ENCODE measurements at places on chromosomes 1 and 21.

- no peak for DNase-seq
These were observed 7.5 kb downstream of the HPCAL4 start for GRCh38 chr1:39683591-39684312.

DNA sequence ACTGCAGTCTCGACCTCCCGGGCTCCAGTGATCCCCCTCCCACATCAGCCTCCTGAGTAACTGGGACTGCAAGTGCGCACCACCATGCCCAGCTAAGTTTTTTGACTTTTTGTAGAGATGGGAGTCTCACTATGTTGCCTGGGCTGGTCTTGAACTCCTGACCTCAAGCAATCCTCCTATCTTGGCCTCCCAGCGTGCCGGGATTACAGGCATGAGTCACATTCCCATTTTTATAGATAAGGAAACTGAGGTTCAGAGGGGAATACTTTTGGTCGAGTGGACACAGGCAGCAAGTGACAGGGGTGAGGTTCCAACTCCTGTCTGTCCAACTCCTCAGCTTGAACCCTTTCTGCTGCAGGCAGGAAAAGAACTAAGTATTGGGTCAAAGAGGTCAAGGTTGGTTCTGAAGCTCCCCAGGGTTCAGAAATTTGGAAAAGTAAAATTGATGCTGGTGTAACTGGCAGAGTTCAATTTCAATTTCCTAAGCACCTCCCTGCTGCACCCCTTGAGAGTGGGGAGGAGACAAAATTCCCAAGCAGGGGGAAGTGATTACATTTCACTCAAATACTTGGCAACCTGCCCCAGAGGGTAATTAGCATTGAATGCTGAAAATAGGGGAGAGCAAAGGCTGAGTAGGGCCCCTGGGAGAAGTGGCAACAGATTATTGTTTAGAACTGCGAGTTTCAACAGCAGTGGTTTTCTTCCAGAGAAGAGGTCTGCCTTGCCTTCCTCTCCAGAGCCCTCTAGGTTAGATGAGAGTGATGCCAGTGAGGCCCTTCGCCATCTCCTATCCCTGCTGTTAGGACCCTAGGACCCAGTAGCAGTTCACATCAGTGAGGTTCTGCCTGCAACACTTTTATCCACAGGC is 17.5 kb upstream of the ALPL start:
- peak; percentile 41 for DNase-seq

DNA sequence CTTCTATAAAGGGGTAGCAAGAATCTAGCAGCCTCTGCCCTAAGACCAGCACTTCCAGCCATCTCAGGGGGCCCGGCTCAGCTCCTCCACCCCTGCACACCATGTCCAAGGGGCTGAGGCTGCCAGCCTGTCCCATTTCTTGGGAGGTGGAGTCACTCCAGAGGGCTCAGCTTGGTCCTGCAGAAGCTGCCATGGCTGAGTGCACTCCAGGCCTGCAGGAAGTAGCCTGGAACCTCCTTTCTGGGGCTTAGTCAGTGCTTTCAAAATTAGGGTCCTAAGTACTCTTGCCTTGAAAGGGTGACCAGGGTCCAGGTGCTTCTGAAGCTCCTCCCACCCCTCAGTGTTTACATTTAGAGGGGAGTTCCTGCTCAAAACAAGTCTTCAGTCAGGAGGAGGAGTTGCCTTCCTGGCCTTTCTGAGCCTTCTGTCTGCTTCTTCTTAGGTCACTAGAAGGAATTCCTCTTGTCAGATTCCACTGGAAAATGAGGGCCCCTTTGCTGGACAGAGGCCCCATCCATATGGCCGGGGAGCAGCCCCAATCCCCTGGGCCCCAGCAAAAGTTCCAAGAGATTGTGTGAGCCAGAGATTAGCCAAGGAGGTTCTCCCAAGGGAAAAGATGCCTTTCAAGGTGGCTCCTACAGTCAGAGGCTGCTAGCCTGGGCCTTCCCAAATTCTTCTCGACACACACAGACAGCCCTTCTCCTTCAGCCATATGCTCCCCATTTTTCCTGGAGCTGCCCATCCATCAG is 128.1 kb upstream of the VAMP3 start:
- DNase-seq = peak; percentile 13

GRCh38 chr21:35106246-35106835 is 57.2 kb upstream of the RUNX1 start:
- no peak for DNase-seq

GRCh38 chr1:68954841-68955240 is 458.0 kb upstream of the DEPDC1 start:
- no peak for DNase-seq

DNA sequence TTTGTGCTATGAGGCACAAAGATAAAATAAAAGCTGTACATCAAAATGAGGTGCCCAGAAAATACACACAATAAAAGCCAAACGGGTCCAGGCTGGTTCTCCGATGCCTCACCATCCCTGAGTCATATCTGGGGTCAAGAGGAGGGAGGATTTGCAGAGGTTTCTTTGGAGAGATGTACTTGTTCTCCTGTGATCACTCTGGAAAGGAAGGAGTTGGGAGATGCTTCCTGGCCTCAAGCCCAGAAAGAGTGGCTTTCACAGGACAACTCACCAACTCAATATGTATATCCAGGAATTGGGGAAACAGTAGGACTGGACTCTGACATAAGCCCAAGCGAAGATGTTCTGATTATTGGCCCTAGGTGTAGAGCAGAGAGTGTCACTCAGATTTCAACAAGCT is 51.9 kb downstream of the DIPK1A start:
- DNase-seq = no peak

DNA sequence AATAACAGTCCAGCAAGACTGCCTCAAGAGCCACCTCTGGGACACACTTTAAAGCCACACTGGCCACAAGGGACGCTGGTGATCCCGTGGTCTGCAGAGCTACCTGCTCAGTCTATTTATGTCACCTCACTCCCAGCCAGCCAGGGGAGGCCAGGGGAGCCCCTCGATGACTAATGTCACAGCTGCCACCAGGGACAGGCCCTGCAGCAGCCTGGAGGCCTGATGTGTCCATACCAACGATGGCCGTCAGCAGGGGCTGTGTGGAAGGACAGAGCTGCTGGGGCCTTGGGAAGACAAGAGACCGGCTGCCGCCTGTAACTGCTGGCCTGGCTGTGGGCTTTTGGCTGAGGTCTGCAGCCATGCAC is 71.0 kb downstream of the SIK1 start:
- no peak for DNase-seq

- DNase-seq = no peak
These were observed 9.0 kb upstream of the ABCG1 start for GRCh38 chr21:42209801-42210479.

- DNase-seq = peak; percentile 33
These were observed 47.1 kb downstream of the TCP10L start for GRCh38 chr21:32538147-32538792.

DNA sequence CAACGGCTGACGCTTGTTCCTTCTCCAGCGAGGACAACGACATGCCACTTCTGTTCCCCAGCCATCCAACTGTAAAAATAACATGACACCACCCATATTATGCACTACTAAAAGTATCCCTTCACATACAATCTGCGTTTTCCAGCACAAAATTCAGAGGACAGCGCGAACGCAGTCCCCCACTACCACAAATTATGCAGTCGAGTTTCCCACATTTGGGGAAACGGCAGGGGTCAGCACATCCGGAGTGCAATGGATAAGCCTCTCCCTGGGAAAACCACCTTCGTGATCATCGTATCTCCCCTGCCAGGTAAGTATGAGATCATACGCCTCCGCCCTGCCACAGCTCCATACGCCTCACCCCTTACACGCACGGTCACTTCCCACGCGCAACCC is 120.9 kb downstream of the PPIAL4G start:
- peak; percentile 57 for DNase-seq

GRCh38 chr1:183096894-183097293 is 73.7 kb downstream of the LAMC1 start:
- DNase-seq = peak; percentile 40

GRCh38 chr1:155079487-155080311 is 1.1 kb downstream of the EFNA3 start:
- DNase-seq = no peak

- peak; percentile 52 for DNase-seq
These were observed 20.8 kb upstream of the GBP1 start for GRCh38 chr1:89085781-89086180.

DNA sequence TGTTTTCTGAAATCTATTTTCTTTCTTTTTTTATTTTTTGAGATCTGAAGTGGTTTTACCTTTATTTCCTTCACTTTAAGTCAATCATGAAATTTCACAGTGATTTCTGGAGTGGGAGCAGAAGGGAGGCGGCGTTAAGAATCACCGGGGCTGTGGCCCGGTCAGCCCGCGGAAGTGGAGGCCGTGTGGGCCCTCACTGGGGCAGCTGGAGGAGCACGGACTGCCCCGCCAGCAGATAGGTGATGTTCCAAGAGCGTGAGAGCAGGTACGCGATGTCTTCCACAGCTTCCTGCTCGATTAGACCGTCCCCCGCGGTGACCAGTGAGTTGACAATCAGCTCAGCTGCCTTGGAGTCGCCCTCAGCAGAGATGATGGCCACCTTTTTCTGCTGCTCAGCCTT is 10.6 kb upstream of the TP53BP2 start:
- no peak for DNase-seq

- no peak for DNase-seq
These were observed 31.9 kb downstream of the PDC start for GRCh38 chr1:186429017-186429416.

DNA sequence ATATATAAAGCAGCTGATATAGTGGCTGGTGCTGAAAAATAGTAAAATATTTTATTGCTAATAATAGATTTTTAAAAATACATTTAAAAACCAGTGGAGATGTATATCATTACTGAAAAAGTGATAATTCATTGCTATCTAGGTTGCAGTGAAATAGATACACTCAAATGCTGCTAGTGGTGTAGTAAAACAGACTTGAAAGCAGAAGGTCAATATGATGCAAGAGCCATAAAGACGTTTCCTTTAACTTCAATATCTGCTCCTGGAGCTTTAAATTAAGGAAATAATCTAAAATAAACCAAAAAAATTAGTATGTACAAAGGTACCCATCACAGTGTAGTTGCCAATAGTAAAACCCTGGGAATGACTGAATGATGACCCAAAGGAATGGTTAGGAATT is 26.2 kb downstream of the RHEX start:
- no peak for DNase-seq

- DNase-seq = no peak
These were observed 34.5 kb downstream of the ERO1B start for GRCh38 chr1:236247286-236247685.

- DNase-seq = no peak
These were observed 11.5 kb downstream of the OTUD3 start for GRCh38 chr1:19893687-19894086.

DNA sequence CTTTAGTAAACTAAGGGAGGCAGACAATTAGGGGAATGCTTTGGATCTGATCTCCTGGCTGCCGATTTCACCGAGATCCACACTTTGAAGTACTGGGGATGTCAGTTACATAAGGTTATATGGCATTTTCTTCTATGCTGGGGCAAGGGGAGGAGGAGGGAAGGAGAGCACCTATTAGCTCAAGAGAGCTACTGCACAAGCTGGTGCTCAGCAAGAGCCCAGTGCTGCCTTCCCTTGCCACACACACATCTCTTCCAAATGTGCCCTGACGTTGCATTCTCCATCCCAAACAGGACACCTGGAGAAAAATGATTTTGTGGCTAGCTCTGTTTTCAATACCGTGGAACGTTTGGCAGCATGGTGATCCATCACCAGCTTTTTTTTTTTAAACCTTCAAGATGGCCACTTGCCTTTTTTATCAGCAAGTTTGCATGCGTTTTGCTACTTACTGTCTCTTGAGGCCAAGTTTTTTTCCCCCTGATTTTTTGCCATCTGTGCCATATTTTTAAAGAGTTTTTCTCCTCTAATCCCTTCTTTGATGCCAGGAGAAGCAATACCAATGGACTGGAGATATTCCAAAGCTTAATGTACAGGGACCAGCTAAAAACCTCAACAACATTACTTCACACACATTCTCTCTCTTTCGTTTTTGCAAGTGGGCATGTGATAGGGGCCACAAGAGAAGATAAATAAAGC is 66.6 kb downstream of the PAPPA2 start:
- DNase-seq = no peak

DNA sequence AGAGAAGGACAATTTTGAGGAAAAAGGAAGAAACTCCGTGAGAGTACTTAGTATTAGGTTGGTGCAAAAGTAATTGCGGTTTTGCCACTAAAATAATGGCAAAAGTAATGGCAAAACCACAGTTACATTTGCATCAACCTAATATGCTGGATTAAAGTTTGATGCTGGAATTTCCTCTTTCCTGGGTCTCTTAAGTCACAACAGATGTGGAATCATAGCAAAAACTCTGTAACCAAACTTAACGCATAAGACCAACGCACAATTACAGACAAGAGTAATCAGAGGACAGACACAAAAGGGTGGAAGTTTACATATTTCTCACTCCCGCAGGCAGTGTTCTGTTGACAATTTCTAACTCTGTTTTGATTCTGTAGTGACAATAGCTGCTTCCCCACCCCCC is 182.4 kb downstream of the BACH1 start:
- no peak for DNase-seq

DNA sequence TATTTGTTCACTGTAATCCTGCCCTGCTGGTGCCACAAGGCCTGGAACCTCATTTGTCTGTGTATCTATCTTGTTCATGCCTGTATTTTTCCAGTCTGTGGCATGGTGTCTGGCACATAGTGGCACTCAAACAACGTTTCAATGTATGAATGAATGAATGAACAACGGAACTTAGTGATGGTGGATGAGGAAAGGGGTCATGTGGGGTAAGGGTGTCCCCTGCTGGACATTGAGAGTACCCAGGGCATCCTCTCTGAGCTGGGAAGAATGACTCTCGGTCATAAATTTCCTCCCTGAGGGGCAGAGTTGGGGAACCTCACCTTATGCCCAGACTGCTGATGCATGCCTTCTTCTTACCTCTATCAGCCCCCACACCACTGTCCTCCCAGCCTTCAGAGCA is 18.9 kb upstream of the ZNF683 start:
- DNase-seq = no peak

- DNase-seq = no peak
These were observed 116.4 kb downstream of the TBX19 start for GRCh38 chr1:168396940-168397684.

DNA sequence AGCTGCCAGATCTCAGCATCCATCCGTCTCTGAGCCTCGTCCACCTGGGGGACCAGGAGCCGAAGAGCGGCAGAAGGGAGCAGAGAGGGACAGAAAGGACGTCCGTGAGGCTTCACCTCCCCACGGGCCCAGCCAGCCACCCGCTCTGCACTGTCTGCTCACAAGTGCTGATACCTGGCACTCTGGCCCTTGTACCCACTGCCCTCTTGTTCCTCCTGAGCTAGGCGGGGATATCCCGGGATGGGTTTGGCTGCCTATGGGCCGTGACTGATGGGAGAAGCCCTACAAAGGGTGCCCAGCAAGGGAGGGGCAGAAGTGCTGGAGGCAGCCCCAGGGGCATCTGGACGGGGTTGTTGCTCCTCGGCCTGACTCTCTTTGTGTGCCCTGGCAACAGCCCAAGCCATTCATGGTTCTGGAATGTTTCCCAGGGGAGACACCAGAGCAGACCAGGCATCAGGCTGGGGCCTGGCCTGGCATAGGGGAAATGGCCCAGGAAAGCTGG is 57.6 kb downstream of the LDLRAD2 start:
- peak; percentile 80 for DNase-seq

All from small intestine (tissue), 16 donors.